GM23248 (cell line): ENCODE measurements at places on chromosomes 2 and 18.

DNA sequence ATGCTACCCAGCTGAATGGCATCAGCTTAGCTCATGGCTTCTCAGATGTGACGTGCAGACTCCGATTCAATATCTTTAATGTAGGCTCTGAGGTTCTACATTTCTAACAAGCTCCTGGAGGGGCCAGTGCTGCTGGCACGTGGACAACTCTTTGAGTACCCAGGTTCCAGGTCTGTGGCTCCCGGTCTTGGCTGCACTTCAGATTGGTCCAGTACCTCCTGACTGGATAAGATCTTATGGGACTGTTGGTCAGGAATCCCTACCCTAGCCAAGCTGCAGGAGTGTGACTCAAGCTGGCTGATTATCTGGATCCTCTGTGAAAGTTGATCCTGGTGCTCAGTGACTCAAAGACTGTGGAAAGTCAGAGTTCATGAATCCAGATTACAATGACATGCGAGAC is 222.1 kb downstream of the ANKRD30B start:
- peak; percentile 61 for DNase-seq

DNA sequence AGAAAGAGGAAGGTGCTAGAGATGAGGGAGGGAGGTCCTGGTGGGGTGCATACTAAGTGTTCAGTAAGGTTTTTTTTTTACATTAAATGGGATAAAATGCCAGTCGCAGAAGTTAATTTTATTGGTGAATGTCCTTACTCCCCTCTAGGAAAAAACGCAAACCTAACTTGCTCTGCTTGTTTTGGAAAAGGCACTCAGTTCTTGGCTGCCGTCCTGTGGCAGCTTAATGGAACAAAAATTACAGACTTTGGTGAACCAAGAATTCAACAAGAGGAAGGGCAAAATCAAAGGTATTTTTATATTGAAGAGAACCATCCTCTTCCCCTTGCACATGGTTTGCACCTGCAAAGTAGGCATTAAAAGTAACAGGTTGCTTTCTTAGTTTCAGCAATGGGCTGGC is 12.7 kb upstream of the IL18R1 start:
- DNase-seq: peak; percentile 13

DNA sequence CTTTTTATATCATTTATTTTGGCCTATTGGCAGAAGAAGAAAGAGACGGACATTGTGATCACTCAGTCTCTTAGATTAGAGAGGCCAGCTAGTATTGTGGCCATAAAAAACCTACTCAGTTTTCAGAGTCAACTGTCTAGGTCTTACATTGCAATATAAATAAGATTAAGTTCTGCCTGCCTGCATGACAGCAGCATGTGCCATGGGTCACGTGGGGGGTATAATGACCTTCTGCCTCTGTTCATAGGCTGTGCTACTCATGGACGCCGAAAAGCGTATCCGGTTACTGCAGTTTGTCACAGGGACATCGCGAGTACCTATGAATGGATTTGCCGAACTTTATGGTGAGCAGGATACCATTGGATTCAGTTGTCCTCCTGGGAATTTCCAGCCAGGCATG is 238.5 kb downstream of the ALPK2 start:
- no peak for DNase-seq

DNA sequence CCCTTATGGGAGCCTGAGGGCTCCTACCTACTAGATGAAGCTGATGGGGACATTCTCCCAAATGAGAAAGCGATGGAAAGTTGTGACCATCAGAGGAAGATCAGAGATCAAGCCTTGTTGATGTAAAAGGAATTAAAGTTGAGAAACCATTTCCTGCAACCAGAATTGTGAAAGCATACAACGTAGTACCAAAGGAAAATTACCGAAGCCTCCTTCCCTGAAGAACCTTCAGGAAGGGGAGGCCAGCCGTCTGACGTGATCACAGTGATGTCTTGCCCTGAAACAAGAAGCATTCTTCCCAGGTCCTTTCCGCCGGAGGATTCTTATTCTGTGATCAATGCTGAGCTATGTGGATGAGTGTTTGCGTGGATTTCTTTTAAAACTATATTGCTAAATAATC is 211.6 kb upstream of the TNP1 start:
- no peak for DNase-seq

DNA sequence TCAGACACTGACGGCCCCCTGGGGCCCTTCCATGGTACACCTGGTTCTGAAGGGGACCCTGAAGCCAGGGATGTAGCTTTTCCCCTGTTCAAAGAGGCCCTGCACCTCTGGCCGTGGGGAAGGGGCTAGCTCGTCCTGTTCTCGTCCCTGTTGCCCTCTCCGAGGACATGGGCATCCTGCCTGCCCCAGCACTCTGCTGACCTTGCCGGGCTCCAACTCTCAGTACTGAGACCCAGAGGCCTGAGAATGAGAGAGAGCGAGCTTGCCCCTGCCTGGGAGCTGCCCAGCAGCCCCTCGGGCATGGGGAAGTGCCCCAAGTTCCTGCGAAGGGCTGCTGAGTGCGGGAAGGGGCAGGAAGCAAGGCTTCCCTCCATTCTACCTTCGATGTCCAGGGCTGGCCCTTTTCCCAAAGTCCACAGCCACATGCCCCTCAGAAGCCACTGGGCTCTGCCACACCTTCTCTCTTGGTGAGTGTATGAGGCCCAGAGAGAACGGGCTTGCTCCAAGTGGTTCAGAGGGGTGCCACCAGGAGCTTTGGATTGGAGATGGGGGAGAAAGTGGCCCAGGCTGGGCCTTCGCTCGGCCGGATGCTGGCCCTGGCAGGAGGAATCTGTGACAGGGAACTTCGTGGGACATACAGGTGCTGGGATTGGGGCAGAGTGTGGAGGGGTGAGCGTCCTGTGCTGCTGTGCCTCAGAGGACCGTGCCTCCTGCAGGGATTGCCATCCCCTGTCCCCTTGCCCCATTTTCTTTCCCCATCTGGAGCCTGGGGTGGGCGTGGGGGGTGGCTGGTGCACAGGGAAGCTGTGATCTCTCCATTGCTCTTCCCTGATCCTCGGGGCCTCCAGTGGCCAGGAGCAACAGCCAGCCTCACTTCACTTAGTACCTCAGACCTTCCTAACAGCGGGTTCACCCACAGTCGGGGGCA is 50.8 kb downstream of the KCNIP3 start:
- DNase-seq: no peak

DNA sequence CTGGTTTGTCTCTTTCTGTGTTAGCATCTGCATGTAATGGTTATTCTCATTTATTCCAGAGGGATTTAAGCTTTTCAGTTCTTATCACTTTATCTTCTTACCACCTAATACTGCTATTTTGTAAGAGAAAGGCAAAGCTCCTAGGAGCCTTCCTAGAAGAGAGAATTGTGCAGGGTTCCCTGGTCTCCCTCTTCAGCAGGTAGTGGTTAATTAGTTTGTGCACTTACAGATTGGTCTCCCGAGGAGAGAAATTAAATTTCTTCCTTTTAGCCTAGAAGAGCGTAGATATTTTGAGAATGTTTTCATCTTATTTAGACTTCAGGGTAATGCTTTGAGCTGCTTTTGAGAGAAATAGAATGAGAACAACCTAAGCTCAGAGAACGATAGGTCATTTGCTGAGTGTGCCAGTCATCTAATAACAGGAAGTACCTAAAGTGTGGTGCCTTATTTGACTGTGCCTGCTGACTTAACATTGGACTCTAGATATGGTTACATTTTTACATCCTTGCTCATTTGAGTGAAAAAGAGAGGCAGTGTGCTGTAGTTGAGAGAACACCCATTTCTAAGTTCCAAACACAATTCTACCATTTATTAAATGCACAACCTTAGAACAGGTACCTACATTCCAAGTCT is 651.4 kb downstream of the STK39 start:
- no peak for DNase-seq

DNA sequence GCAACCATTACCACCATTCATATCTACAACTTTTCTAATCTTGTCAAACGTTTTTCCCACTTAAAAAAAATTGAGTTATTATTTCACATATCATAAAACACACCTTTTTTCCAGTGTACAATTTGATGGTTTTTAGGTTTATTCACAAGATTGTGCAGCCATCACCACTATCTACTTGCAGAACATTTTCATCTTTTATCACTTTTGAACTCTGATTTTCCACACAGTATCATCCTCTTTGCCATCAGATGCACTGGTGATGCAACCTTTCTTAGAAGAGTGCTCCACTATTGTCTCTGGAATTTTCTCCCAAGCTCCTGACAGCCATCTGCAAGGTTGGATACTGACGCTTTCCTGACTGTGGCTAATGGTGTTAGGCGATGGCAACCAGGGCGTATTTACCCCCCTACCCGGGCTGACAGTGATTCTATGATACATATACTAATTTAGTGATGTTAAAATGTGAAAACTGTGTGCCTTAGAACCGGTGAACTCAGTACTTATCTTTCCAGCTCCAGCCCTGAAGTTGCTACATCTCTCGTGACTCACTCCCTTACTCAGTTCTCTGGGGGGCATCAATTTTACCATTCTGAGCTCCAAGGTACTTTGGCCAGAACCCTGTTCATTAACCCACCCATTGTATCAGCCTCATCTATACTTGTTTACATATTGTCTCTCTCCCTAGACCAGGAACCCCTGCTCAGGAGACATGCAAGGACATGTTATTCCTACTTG is 105.4 kb upstream of the SPRED2 start:
- peak; percentile 70 for DNase-seq

DNA sequence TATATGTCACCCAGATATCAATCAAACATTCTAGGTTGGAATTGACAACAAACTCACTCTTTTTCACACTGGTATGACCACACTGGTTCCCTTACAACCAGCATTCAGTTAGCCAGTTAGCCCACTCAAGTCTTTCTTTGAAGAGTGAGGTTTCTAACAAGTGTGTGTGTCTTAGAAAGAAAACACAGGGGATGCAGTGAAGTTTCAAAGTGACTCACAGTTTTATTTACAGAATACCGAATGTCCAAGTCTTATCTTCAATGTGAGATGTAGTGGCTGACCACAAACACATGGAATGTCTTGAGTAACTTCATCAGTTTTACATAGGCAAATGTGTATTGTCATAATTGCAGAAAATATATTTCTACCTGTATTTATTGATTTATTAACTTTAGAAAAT is 274.7 kb upstream of the HNMT start:
- DNase-seq: no peak

DNA sequence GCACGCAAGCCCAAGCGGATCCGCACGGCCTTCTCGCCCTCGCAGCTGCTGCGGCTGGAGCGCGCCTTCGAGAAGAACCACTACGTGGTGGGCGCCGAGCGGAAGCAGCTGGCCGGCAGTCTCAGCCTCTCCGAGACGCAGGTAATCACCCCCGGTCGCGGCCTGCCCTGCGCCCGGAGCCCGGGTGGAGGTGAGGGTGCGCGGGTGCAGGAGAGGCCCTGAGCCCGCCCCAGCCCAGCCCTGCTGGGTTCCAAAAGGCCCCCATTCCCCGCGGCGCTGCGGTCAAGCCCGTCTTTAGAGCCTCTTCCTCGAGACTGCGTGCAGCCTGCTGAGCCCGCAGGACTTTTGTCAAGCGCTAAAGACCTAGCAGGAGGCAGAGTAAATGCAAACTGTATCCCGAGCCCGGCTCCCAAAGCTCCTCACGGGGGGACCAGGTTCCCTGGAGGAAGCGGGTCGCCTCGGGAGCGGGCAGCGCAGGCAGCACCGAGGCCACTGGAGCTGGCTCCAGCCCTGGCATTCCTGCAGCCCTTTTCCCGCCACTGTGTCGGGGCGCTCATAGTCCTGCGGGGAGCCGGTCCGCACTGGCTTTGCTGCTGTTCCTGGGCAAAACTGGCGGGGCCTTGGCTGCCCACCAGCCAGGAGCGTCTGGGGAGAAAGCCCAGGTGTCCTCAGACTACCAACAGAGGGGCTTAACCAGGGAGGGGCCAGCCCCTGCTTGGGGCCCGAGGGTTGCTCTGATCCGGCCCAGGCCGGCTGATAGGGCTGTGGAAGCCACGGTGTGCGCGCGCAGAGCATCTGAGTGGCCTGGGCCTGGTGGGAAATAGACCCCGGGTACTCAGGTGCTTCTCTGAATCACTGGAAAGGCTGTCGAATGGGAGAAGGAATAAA is 7.3 kb downstream of the EMX1 start:
- DNase-seq: peak; percentile 37

DNA sequence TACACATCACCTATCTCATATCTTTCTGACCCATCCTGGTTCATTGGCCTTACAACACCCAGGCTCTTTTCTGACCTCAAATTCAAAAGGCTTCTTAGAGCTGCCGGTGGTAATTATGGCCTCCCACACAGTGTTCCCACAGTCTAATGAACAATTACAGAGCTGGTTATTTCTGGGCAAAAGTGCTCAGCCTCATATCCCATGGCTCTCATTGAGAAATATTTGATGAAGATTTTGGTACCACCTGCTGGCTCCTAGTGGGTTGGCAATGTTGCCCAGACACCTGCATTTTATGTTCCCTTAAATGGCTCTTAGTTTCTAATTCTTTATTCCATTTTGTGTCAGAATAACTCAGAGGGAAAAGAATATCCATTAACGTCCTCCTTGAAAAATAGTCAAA is 20.1 kb upstream of the SCYGR2 start:
- DNase-seq: no peak

- peak; percentile 13 for DNase-seq
Measured at GRCh38 chr2:179201869-179202268, 62.8 kb downstream of the SESTD1 start.

DNA sequence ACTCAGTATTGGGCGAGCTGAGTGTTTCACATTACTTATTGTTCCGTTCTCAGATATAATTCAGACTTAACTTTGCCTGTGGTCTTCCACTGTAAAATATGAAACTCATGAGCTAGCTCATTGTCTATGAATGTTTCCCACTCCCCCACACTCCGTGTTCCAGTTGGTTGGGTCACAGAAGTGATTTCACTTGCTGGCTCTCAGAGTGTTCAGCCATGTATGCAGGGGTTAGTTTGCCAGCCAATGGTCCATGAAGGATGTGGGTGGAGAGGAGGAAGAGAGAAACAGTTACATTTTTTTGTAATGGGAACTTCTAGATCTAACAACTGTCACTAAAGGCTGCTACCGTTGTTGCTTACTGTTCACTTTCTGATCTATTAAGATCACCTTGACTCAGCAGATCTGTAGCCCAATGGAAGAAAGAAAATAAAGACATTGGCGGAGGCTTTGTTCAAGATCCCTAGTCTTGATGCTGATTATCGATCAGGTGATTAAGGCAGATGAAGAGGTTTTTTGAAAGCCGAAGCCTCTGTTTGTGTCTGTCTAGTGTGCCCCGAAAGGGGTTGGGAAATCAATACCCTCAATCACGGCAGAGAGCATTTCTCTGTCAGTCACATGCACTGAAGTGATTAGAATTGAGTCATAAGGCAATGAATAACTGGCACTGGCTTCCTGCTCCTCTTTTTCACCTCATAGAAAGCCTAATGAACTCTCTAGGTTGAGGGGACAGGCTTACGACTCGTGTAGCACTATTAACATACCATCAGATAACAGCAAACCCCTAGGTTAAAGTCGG is 279.7 kb upstream of the FIGN start:
- peak; percentile 71 for DNase-seq

- DNase-seq: peak; percentile 37
Measured at GRCh38 chr2:241933179-241933911, 63.8 kb downstream of the RTP5 start.
